ENCODE measurements at places on chromosomes 4 and X. TPM values are rescaled to one million over a fixed set of nuclear protein-coding genes. Genes with fewer than 3 reads are reported as not detected.
A peak's percentile ranks its signal among the peaks of the same experiment; 100 is the strongest.

C4orf54 gene
- total RNA-seq, result not detected

- no peak for DNase-seq
Observed at GRCh38 chr4:7524843-7525242, 90.1 kb upstream of the PSAPL1 start.

- DNase-seq, result no peak
Observed at GRCh38 chrX:140502491-140503237, 2.2 kb downstream of the SOX3 start.

TMEM150C gene
- total RNA-seq, result not detected

PLXNB3 gene
- 4.2 TPM for total RNA-seq

DNA sequence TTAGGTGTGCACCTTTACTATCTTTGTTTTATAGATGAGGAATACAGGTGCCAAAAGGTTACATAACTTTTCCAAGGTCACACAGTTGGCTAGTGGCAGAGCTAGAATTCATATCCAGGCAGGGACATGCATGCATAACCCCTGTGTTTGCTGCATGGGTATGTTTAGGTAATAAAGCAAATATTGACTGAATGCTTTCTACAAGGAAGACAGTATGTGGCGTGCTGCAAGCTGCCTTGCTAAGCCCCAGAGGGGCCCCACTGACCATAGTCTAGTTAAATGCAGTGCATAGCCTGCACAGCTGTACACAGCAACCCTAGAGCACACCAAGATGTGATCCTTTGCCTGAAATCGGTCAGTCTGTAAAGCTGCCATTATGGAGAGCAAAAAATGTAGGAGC lies 320.5 kb upstream of the IGFBP7 start:
- no peak for DNase-seq

JCHAIN gene
- total RNA-seq, result not detected

DNA sequence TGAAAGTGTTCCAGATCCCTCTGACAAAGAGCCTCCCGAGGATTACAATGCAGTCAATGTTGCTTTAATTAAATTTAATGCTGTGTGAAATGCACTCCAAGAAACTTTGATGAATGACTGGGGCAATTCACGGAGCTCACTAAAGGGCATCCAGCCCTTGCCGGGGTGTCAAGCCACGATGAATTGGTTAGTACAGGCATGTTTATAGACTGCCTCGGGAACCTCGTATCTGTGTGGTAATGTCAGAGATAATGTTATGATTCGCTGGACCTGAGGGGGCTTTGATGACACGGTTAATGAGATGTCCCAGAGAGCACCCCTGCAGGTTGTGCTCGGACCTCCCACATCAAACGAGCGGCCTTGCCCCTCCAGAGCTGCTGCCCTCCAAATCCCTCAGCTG lies 428.8 kb downstream of the NKX6-1 start:
- no peak for DNase-seq

TRIML1 gene
- total RNA-seq, result not detected

DNA sequence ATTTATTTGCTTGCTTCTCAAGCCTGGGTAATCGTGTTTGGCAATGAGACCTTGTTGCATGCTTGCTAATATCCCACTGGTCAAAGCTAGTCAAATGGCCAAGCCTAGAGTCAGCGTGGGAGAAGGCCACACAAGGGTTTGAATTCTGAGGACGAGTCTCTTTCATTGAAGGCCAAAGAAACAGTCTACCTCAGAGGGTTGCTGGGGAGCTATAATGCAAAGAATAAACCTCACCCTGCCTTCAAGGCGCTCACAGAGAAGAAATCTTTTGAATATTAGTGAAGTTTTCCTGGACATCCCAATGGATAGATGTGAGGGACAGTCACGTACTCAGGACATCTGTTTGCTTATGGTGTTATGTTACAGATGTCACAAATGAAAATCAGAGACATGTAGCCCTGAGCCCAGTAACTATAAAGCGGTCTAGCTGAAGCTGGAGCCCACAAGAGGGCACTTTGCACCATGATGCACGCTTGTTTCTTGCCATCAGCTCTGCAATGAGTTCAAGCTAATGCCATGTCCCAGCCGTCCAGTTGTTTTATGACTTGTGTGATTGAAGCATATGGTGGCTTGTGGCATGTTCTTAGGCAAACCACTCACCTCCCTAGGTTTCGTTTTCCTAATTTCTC lies 1.1 kb upstream of the TLR3 start:
- peak; percentile 10 for DNase-seq

SPACA5 gene
- total RNA-seq, result not detected

GRCh38 chrX:29952016-29952415 lies 263.3 kb upstream of the MAGEB2 start:
- DNase-seq, result no peak

- no peak for DNase-seq
Observed at GRCh38 chrX:148914783-148915182, 414.4 kb downstream of the AFF2 start.

- DNase-seq, result no peak
Observed at GRCh38 chr4:85883180-85883579, 408.2 kb downstream of the ARHGAP24 start.

- DNase-seq, result no peak
Observed at GRCh38 chr4:140633124-140633523, 64.4 kb upstream of the UCP1 start.

DNA sequence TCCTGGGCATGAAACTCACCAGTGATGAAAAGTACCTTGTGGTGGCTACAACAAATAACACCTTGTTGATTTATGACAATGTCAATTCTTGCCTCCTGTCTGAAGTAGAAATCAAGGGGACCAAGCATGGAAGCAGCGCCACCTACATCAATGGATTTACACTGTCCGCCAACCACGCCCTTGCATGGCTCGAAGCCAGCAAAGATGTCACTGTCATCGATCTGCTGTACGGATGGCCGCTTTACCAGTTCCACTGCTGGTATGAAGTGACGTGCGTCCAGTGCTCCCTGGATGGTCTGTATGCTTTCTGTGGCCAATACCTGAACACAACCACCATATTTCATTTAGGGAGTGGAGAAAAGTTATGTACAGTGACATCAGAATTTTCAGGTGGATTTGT lies 200.5 kb downstream of the NWD2 start:
- DNase-seq, result no peak

DNA sequence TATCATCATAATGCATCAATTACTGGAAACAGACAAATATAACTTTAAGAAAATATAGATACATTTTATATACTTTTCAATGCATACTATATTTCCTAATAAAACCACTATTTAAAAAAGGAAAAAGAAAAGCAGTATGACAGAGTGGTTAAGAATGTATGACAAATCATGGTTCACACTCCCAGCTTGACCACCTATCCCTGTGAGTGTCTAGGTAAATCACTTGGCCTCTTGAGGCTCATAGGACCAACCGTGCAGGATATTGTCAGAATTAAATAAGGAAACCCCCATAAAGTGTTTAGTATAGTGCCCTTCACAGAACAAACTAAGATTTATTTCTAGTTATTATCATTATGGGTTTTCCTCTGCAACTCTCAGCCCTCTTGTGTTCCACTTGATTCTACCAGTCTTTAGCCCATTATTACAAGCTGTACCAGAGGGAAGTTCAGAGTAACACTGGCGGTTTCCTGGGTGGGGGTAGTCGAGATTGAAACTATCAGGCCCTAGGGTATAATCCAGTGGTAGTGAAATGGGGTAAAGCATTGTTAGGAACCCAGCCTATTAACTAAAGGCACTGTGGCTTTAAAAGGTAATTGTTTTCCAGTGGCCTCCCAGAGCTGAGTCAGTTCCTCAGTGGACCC lies 55.5 kb upstream of the PAK3 start:
- no peak for DNase-seq

- DNase-seq, result no peak
Observed at GRCh38 chr4:56745042-56745441, 63.9 kb upstream of the HOPX start.

DNA sequence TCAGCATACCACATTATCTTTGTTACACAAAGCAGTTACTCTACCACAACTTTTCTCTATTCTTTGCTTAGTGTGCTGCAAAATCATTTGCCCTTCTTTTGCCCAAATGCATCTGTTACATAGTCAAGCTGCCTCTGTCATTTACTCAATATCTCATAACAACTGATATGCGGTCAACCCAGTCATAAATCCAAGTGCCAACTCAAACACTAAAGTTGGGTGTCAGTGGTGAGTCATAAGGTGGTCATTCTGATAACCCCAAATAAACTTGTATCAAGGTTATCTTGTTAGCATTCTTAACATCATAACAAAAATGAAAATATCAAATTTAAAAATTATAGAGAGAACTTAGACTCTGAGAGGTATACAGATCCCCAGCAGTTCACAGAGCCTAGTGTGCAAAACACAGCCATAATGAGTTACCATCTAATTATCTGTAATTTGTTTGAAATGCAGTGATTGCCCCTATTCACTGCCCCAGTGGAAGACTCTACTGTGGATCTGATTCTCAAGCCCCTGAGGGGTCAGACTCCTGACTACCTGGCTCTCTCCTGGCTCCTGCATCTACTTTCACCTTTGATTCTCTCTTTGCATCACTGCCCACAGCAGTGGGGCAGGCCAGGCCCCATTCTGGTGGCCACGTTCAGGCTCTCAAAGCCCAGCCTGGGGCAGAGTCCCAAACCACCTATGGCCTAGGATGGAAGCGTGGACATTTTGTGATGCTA lies 29.2 kb downstream of the TBC1D9 start:
- no peak for DNase-seq

CNKSR2 gene
- total RNA-seq, result 9.6 TPM

BEND2 gene
- total RNA-seq, result not detected

FATE1 gene
- total RNA-seq, result not detected

SPANXC gene
- not detected for total RNA-seq

DNA sequence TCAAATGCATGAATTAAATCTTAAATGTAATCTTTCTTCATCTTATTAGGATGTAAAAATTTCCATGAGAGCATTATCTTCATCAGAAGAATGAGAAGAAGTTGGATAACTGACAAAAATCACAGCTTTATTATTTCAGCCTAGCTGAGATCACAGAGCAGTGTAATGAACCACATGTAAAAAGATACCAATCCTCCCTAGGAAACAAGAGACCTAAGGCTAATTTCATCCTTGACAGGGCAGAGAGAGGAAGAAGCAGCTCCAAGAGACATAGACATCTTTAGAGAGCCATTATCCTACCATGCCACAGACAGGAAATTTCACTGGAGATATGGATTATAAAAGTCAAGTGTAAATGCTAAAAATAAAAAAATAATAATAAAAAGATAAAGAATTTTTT lies 40.9 kb upstream of the IL15 start:
- DNase-seq, result no peak

AMER1 gene
- 4.4 TPM for total RNA-seq

DNA sequence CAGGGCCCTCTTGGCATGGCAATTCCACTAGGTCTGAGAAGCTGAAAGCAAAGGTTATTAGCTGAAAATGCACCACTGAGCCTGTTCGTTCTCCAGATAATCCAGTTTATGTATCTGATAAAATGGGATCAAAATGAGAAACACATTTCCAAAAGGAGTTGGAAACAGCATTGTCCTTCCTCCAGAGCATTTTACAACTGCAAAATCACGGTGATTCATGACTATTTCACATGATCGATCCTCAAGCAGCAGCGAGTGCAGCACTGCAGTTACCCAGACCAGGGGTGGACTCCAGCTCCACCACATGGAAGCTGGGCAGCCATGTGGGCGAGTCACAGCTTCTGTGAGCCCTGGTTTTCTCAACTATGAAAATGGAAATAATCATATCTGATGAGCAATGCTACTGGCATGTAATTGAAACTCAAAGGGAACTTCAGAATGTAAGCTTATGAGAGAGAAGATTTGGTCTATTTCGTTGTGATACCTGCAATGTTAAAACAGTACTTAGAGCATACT lies 78.7 kb upstream of the MSX1 start:
- no peak for DNase-seq

DNA sequence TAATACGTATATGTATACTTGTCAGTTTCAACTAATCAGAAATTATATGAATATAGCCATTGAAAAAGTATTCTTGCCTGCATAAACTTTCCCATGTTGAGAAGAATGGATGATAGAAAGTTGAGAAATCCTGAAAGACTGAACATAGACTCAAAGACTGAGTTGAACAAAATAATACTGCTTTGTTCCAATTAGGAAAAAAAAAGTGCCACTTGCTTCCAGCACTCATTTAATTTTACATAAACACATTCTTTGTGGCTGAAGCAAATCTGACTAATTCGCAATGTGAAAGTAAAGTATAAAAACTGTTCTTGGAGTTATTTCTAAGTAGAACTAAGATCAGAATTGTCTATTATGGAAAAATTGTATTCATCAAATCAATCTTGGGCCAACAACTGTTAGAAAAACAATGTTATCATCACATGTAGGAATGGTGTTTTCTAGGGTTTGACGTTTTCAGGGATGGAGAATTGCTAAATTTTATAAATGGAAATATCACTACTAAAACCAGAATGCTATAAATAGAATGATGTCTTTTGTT lies 2334.6 kb downstream of the PCDH7 start:
- no peak for DNase-seq

- DNase-seq, result peak; percentile 26
Observed at GRCh38 chr4:112517067-112517634, 1.2 kb upstream of the NEUROG2 start.

DNA sequence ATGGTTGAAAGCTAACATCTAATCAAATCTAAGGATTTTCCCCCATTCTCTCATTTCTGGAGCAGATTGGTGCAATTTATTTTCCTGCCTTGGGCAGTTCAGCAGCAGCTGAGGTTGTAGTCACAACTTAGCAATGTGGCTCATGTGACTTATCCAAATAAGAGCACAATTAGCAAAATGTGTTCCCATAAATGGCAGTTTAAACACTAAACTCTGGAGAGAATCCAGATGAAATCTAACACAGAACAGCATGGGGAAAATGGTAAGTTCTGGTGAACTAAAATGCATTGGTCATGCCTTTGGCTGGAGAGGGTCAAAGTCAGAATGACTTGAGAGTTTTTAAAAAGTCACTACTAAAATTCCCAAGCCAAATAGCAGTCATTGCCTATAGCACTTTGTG lies 422.6 kb upstream of the DIPK2B start:
- DNase-seq, result no peak

DNA sequence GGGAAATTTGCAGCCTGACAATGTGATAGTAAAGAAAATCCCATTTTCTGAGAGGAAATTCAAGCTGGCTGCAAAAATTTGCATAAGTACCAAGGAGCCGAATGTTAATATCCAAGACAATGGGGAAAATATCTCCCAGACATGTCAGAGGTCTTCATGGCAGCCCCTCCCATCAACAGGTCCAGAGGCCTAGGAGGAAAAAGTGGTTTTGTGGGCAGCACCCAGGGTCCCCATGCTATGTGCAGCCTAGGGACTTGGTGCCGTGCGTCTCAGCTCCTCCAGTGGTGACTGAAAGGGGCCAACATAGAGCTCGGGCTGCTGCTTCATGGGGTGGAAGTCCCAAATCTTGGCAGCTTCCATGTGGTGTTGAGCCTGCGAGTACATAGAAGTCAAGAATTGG lies 6.3 kb upstream of the UGDH start:
- DNase-seq, result no peak
